ENCODE measurements at places on chromosomes 4 and X.

DNA sequence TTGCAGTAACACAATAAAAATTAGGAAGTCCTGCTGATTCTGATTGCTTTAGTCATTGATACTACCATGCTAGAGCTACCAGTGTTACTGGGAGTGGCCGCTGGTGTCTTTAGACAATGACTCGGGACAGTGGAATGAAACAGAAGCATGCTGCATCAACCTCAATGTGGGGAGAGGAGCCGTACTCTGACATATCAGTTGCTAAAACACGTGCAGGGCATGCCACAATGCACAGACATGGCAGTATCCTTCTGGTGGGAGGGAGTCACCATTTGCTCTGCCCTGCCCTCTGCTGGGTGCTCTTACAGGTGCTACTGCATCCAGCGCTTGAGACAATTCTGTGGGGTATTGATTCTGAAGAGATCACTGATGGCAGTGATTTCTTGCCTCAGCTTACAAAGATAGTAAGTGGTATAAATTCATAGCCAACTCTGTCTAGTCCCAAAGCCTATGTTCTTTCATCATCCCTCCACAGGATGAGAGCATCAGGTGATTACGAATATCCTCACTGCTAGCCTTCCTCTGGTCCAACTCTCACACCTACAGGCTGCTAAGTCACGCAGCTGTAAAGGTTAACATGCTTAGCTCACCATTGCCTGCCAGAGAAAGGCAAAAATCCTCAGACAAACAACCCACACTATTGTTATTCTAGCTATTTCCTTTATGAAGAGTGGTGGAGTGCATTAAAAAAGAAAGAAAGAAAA is 43.7 kb downstream of the NSG1 start:
- peak; percentile 42 for DNase-seq

GRCh38 chr4:40462326-40462725 is 127.2 kb downstream of the CHRNA9 start:
- DNase-seq, result no peak

- DNase-seq, result no peak
Observed at GRCh38 chrX:69116077-69116476, 49.2 kb downstream of the PJA1 start.

GRCh38 chr4:3749081-3749480 is 17.1 kb upstream of the ADRA2C start:
- no peak for DNase-seq

GRCh38 chr4:83552924-83553323 is 17.0 kb downstream of the GPAT3 start:
- peak; percentile 64 for DNase-seq

- no peak for DNase-seq
Observed at GRCh38 chrX:72349190-72349589, 43.5 kb upstream of the CITED1 start.

GRCh38 chr4:188268131-188268908 is 129.1 kb downstream of the TRIML1 start:
- no peak for DNase-seq

DNA sequence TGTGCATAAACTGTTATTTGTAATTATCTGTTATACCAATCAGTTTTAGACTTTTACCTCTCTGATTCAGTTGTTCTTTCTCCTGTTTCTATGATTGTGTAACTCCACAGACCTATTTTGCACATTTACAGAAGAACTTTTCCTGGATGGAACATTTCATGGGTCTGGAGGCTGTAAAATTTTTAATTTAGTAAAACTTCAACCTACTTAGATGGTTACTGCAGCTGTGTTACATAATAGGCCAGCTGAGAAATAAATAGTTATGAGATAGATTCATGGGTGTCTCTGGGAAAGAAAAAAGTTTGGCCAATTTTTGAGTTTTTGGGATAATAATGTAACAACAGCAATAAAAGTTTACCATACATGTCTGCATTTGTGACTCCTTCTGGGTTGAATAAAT is 253.5 kb downstream of the ARHGAP24 start:
- no peak for DNase-seq

DNA sequence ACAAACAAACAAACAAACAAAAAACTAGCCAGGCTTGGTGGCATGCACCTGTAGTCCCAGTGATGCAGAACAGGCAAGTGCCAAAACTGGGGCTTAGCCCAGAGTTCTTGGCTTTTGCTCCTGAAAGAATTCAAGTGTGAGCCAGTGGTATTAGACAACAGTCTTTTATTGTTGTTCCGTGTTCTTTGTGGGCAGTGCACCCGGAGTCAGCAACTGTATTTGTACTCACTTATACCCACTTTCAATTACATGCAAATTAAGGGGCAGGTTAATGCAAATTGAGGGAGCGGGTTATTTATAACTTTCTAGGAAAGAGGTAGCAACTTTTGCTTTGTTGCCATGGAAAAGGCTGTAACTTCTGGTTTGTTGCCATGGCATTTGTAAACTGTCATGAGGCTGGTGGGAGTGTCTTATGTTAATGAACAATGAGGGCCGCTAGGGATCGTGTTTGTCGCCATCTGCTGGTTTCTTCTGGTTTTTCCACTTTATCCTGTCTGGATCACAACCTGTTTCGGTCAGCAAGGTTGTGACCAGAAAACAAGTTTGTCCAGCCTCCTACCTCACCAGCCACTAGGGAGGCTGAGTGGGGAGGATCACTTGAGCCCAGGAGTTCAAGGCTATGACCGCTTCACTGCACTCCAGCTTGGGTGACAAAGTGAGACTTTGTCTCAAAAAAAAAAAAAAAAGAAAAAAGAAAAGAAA is 88.8 kb upstream of the ESX1 start:
- DNase-seq, result peak; percentile 77

DNA sequence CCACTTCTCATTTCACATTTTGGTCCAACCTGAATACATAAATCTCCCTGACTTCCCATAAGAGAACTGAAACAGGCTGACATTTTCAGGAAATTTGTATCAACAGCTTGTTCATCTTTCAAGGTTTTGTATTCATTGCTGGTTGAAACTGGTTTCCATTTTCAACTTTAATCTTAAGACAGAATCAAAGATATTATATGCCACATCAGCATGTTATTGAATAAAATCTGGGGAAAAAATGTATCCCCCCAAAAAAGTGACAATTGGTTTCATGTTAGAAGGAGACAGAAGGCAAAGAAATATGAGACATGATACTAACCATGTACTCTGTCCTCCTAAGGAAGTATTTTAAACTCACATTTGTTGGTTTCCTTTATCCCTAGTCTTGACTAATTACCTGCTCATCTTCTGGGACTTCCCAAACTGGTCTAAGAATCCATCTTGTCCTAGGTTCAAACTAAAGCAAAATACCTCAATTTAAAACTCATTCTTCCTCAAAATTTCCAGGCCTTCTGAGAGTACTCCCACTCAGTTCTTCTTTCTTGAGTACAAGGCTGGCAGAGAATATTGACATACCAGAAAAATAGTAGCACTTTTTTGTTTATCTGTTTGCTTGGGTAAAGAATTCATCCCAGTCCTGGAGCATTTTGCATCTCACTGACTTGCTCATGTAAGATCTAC is 3.1 kb upstream of the ANTXR2 start:
- DNase-seq, result peak; percentile 30

GRCh38 chr4:182897601-182898478 is 19.3 kb downstream of the DCTD start:
- no peak for DNase-seq

DNA sequence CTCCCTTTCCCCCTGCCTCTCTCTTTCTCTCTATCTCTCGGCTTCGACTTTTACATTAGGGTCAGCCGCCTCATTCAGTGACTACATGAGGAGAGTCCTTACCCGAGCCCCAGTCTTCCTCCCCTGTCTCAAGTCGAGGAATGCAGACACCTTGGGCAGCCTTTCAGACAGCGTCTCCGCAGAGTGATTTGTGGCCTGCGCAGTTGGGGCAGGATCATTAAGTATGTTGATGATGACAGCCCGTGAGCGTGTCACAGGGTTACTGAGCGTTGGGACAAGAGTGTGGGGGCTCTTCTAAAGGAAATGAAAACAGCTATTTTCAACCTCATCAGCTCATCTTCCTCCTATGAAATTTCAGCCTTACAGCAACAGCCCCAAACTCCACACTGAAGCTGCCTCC is 312.1 kb upstream of the GATB start:
- DNase-seq, result peak; percentile 7

- DNase-seq, result no peak
Observed at GRCh38 chr4:17283832-17284231, 228.1 kb downstream of the QDPR start.

DNA sequence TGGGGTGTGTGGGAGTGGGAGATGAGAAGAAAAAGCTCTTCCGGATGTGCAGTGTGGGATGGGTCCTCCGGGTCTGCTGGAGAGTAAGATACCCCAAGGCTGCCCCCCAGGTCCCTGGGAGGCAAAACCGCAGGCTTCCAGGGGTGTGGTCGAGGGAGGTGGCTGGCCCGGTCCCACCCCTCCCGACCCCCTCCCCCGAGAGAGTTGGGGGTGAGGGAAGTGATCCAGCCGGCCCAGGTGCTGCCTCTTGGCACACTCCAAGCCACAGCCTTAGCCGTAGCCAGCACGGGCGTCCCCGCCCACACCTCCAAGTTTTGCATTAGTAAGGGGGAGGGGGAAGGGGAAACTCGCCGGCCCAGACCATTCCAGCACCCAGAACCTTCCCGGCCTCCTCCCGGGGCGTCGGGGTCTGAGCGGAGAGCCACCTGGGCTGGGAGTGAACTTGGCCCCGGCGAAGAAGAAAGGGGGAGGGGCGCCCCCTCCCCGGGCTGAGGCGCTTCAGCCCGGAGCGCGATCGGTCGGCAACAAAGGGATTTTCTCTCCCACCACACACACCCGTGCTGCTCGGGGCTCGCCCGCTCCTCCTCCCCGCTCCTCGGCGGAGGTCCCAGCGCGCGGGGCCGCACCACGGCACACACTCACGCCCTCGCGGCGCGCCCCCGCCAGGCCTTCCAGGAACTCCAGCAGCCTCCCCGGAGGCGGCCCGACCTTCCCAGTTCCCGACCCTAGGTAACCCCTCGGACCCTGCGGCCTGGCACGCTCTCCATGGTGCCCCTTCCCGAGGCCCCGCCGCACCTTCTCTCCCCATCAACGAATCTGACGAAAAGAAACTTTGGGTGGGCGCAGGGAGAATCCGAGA is 14.4 kb downstream of the BCOR start:
- DNase-seq, result no peak

DNA sequence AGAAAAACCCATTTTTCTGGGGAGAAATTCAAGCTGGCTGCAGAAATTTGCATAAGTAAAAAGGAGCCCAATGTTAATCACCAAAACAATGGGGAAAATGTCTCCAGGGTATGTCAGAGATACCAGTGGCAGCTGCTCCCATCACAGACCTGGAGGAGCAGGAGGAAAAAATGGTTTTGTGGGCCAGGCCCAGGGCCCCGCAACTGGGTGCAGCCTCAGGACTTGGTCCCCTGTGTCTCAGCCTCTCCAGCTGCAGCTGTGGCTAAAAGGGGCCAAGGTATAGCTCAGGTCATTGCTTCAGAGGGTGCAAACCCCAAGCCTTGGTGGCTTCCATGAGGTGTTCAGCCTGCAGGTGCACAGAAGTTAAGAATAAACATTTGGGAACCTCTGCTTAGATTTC is 536.4 kb upstream of the FRG1 start:
- DNase-seq, result no peak

DNA sequence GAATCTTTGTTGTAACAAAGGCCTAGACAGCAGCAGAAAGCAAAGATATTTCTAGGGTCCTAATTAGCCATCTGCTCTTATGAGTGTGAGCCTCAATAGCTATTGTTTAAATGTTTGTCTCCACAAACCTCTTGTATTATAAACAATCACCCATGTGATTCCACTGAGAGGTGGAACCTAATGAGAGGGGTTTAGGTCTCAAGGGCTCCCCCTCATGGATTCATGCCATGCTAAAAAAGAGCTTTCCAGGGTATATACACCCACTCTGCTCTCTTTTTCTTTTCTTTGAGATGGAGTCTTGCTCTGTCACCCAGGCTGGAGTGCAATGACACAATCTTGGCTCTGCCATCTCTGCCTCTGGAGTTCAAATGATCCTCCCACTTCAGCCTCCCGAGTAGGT is 42.1 kb downstream of the TRIM61 start:
- DNase-seq, result peak; percentile 9

- DNase-seq, result no peak
Observed at GRCh38 chr4:156615066-156615531, 356.5 kb downstream of the PDGFC start.

DNA sequence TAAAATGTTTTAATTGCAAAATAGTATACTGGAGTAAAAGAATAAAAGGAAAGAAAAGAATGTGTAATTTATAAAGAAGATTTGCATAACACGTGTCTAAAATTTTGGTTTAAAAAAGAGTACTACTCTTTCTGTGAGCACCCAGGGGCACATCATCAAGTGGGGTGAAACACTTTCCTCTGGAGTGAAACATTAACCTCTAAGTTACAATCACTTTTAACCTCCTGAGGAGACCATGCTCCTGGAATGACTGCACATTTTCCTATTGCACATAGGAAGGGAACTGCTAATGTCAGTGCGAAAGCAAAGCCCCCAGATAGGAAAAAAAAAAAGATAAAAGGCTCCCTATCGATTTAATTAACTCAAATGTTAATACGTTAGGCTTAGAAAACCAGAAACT is 13.3 kb downstream of the VEGFC start:
- no peak for DNase-seq

GRCh38 chrX:19865567-19866363 is 21.6 kb downstream of the SH3KBP1 start:
- peak; percentile 93 for DNase-seq

- DNase-seq, result no peak
Observed at GRCh38 chrX:138856881-138857604, 145.5 kb upstream of the FGF13 start.

GRCh38 chr4:23922541-23923111 is 32.8 kb upstream of the PPARGC1A start:
- no peak for DNase-seq

- DNase-seq, result no peak
Observed at GRCh38 chr4:93334003-93334402, 494.6 kb upstream of the ATOH1 start.

GRCh38 chrX:6149060-6149872 is 79.4 kb downstream of the NLGN4X start:
- DNase-seq, result no peak

DNA sequence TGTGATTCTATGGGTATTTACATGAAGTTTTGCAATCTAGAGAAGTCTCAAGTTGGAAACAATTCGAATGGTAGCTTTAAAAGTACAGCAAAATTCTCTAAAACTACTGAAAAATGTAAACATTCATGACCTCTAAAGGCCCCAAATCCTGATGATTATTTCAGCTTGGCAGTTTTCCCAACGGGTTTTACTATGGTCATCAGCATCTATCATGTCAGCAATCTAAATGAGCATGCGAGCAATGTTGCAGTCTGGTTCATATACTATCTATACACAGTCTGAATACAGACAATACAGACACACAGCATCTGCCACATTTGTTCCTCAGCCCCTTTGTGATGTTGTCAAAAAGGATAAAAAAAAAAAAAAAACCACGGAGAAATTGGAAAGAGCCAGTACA is 790.3 kb upstream of the HTR2C start:
- DNase-seq, result no peak

- no peak for DNase-seq
Observed at GRCh38 chr4:187598196-187598595, 397.4 kb upstream of the ZFP42 start.

DNA sequence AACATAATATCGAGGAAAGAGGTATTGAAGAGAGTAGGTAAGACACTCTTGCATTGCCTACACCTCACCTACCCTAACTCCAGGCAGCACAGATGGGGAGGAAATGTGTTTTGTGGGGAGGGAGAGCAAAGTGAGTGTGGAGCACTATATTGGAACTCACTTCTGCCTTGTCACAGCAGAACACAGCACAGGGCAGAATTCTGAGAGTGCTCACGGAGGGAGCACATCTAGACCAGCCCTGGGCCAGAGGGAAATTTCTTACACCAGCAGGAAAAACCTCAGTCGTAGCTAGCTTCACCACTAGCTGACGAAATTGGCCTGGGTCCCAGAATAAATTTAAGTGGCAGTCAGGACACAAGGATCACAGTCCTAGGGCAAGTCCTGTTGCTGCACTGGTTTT is 517.3 kb downstream of the TMA16 start:
- no peak for DNase-seq

Measured in MV-4-11 (cell line).